Thoracic aorta (tissue), 2 donors: ENCODE measurements at places on chromosomes 11 and 22. TPM values are rescaled to one million over a fixed set of nuclear protein-coding genes. Genes with fewer than 3 reads are reported as not detected.
A peak's percentile ranks its signal among the peaks of the same experiment; 100 is the strongest.

Gene PPP1CA
- 74.4 TPM for total RNA-seq

- no peaks in the 10 kb centered on the region for H3K27me3 ChIP-seq
- H3K4me1 ChIP-seq, result peaks cover 5% of the 10 kb centered on the region
- H3K27ac ChIP-seq, result no peak overlapping the region
- no peak for DNase-seq
These were observed 21.9 kb upstream of the PANX1 start for GRCh38 chr11:94106716-94107115.

DNA sequence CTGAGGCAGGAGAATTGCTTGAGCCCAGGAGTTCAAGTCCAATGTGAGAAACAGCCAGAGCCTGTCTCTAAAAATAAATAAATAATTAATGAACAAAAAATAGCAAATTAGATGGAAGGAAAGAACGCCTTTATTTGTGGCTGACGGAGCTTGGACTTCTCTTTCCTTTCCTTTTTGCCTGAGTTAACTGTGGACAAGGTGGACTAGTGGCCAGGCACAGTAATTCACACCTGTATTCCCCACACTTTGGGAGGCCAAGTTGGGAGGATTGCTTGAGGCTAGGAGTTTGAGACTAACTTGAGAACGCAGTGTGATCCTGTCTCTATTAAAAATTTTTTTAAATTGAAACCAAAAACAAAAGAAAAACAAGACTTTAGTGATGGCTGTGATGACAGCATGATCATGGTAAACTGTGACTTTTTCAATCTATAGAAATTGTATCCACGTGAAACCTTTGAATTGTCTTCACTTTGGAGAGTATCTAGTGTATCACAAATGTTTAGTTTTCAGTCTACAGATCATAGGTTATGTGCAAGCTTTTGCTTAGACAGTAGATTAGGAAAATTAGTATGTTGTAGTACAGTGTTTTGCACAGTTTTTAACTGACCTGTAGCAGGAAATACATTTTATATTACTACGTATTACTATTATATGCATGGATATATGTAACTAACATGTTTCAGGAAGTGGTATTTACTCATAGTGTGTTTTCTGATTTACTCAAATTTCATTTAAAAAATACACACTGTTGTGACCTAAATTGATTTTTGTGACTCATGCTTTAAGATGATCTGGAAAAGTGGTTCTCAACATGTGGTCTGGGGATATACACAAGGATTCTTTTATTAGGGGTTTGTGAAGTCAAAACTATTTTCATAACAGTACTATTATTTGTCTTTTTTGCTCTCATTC lies 42.1 kb downstream of the KDM2A start:
- H3K4me3 ChIP-seq, result no peak overlapping the region
- no peaks in the 10 kb centered on the region for H3K36me3 ChIP-seq
- H3K27ac ChIP-seq, result no peak overlapping the region
- H3K4me1 ChIP-seq, result peaks cover 17% of the 10 kb centered on the region
- DNase-seq, result no peak

Gene GSC2
- not detected for total RNA-seq

DNA sequence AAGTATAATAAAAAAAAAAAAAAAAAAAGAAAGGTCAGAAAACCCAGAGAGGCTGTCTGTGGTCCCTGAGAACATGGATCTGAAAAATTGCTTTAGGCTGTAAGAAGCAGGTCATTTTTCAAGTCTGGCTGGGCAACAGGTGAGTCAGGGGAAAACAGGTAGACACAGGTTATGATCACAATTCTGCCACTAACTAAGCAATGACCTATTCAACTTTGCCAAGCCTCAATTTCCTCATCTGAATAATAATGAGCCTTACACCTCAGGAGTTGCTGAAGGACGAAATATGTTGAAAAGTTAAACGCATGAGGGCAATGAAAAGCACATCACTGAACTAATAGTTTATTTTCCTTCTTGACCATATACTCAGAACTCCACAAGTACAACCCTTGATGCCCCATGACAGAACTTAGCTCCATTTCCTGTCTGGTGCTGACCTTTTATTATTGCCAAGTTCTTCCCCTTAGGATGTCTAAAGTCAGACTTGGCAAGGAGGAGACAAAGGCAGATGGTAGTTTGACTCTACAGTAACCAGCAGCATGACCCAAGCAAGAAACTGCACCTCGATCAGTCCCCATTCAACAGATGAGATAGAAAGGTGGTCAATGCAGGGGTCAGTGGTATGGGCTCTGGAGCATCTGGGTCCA lies 93.6 kb downstream of the SYN3 start:
- H3K4me1 ChIP-seq, result no peaks in the 10 kb centered on the region
- no peak overlapping the region for H3K4me3 ChIP-seq
- H3K36me3 ChIP-seq, result no peaks in the 10 kb centered on the region
- no peak overlapping the region for H3K27ac ChIP-seq

Gene NXPE4
- total RNA-seq, result not detected

DNA sequence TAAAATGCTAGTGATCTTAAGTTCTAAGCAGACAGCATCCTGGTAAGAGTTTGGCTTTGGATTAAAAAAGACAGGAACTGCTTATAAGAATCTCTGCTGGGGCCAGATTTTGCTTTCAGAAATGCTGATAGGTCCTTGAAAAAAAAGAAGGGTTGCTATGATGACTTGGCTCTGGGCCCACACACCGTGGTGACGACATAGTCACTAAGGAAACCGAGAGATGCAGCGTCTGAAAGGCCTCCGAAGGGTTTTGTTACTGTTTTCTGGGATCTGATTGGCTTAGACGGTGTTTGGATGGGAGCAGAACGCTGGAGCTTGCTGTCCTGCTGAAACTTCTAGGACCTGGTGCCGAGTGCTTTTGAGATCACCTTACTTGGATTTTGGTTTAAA lies 8.4 kb downstream of the FAM118A start:
- H3K36me3 ChIP-seq, result peaks cover 5% of the 10 kb centered on the region
- H3K27me3 ChIP-seq, result no peaks in the 10 kb centered on the region
- H3K27ac ChIP-seq, result peak overlapping the region; percentile 95
- peaks cover 18% of the 10 kb centered on the region for H3K4me1 ChIP-seq

- no peak overlapping the region for H3K27ac ChIP-seq
- H3K4me3 ChIP-seq, result no peak overlapping the region
- H3K4me1 ChIP-seq, result no peaks in the 10 kb centered on the region
- DNase-seq, result no peak
These were observed 24.4 kb downstream of the METTL15 start for GRCh38 chr11:28132548-28132947.

DNA sequence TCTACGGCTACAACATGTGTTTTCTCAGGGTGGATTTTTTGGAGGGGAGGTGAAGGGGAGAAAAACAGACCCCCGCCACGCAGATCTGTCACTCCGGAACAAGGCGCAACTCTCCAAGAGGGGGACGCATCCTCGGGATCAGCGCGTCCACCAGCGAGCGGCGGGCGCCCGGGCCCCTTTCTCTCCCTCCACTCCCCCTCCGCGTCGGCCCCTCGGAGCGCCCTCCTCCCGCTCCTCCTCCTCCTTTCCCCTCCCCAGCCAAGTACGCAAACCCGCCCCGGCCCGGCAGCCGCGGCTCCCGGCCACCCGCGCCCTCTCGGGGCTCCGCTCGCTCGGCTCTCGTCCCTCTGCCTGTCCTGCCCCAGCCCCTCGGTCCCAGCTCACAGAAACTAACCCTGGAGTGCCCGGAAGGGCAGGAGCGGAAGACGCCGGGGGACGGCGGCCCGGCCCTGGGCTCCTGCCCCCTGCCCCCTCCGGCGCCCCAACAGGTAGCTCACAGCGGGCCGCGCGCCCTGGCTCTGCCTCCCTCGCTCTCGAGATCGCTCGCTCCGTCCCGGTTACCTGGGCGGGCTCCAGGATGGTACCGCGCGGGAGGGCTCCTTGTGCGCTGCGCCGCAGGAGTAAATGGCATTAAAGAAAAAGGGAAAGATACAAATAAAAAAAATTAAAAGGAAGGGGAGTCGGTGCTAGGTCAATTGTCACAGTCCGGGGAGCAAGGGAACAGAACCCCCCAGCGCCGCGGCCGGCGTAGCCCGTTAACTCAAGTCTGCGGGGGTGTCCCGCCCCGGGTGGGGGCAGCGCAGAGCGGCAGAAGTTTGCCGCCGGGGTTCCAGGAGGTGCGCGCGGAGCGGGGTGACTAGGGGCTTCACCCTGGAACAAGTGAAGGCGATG lies 131.4 kb upstream of the C11orf58 start:
- H3K4me3 ChIP-seq, result peak overlapping the region; percentile 78
- peaks cover 21% of the 10 kb centered on the region for H3K27me3 ChIP-seq
- peak overlapping the region; percentile 10 for H3K27ac ChIP-seq
- no peaks in the 10 kb centered on the region for H3K36me3 ChIP-seq
- H3K4me1 ChIP-seq, result peaks cover 13% of the 10 kb centered on the region

Gene KCNK4
- total RNA-seq, result not detected

Gene SLC6A5
- not detected for total RNA-seq

- H3K27ac ChIP-seq, result no peak overlapping the region
- H3K36me3 ChIP-seq, result no peaks in the 10 kb centered on the region
- DNase-seq, result no peak
- H3K4me3 ChIP-seq, result no peak overlapping the region
These were observed 72.4 kb upstream of the TMEM45B start for GRCh38 chr11:129743112-129743815.

- H3K27me3 ChIP-seq, result no peaks in the 10 kb centered on the region
- H3K27ac ChIP-seq, result no peak overlapping the region
- H3K4me3 ChIP-seq, result no peak overlapping the region
- H3K4me1 ChIP-seq, result no peaks in the 10 kb centered on the region
- H3K36me3 ChIP-seq, result peaks cover 2% of the 10 kb centered on the region
These were observed 13.2 kb upstream of the RGL4 start for GRCh38 chr22:23677701-23677995.

DNA sequence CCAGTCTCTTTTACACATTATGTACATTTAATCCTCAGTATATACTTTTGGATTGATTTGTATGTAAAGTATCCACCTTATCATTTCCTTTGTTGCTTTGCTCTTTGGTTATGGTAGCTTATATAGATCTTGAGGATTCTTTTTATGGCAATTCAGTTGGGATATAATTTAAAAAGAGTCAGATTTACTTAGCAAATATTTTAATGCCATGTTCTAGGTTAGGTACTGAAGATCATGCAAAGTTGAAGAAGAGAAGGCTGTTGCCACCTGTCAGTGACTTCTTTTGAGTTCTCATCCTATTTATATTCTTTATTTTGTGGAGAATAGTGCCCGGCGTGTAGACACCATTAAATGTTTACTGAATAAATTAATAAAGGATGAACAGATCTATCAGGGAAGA lies 279.7 kb downstream of the TMEM135 start:
- peaks cover 6% of the 10 kb centered on the region for H3K36me3 ChIP-seq
- no peaks in the 10 kb centered on the region for H3K27me3 ChIP-seq
- H3K27ac ChIP-seq, result no peak overlapping the region

Gene RASSF7
- total RNA-seq, result 20.6 TPM

DNA sequence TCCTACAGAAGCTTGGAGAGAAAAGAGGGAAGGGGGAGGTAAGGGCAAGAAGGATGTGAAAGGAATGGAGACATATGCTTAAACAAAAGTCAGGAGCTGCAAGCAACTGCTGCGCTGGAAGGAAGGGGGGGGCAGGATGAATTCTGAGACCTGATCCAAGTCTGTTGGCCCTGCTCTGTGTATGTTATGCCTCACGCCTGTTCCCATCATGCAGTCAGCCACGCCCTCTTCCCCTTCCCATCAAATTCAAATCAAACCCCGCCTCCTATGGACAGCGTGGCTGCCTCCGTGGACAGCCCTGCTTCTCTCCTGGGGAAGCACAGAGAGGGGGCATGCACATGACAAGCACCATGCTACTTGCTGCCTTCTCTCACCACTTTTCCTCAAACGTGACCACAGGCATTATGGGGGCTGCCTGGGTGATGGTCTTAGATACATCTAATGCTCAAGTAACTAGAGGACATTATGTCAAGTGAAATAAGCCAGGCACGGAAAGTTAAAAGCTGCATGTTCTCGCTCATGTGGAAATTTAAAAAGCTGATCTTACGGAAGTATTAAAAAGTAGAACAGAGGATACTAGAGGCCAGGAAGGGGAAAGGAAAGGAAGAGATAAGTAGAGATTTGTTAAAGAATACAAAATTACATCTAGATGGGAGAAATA lies 45.8 kb upstream of the CYP2D6 start:
- peaks cover 3% of the 10 kb centered on the region for H3K4me1 ChIP-seq
- H3K4me3 ChIP-seq, result no peak overlapping the region
- no peaks in the 10 kb centered on the region for H3K36me3 ChIP-seq
- no peak for DNase-seq
- no peaks in the 10 kb centered on the region for H3K27me3 ChIP-seq

- H3K4me3 ChIP-seq, result no peak overlapping the region
- H3K27me3 ChIP-seq, result no peaks in the 10 kb centered on the region
These were observed 8.9 kb upstream of the SCARF2 start for GRCh38 chr22:20446383-20446970.

GRCh38 chr11:67656278-67656922 lies 5.9 kb upstream of the ACY3 start:
- no peak overlapping the region for H3K4me3 ChIP-seq
- no peak overlapping the region for H3K27ac ChIP-seq
- H3K36me3 ChIP-seq, result no peaks in the 10 kb centered on the region
- peaks cover 15% of the 10 kb centered on the region for H3K4me1 ChIP-seq
- DNase-seq, result no peak
- H3K27me3 ChIP-seq, result no peaks in the 10 kb centered on the region

DNA sequence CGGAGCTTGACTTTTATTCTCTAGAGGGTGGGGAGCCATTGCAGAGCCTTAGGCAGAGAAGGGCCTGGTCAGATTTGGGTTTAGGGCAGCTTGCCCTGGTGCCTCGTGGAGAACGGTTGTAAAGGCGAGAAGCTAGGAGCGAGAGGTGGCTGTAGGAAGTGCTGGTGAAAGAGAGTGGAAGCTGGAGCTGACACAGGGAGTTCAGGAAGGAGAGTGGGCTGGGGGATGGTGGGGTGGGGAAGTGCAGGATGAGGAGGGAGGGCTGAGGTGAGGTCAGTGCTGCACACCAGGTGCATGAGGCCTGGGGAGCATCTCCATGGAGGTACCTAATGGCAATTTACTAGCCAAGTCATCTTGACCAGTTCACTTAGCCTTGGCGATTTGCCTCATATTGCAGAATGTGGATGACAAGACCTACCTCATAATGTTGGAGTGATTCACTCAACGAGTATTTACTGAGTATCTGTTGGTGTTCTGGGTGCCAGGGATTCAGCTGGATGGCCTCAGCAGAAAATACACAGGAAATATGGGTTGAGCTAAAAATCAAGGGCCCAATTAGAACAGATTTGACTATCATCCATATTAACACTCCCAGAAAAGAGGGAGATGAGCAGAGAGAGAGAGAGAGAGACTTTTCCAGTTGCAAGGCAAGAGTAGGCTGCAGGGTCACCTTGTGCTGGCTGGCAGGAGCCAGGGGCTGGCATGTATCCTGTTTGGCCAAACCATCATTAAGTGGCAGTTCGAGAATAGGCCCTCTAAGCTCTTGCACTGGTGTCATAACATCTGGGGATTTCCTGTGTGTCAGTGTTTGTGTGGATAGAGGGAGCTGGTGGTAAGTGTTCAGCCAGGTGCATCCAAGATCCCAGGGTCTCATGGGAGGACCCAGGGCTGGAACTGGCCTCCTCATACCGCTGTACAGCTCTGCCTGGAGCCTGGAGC lies 44.4 kb upstream of the CLDN5 start:
- no peaks in the 10 kb centered on the region for H3K27me3 ChIP-seq
- no peak overlapping the region for H3K4me3 ChIP-seq
- DNase-seq, result no peak
- H3K27ac ChIP-seq, result no peak overlapping the region
- H3K4me1 ChIP-seq, result no peaks in the 10 kb centered on the region
- no peaks in the 10 kb centered on the region for H3K36me3 ChIP-seq

- H3K27ac ChIP-seq, result no peak overlapping the region
- H3K27me3 ChIP-seq, result no peaks in the 10 kb centered on the region
- H3K4me3 ChIP-seq, result no peak overlapping the region
- no peak for DNase-seq
- H3K36me3 ChIP-seq, result no peaks in the 10 kb centered on the region
These were observed 32.4 kb upstream of the SORL1-AS1 start for GRCh38 chr11:121485216-121485615.
